ENCODE measurements at places on chromosomes 6 and 20. TPM values are rescaled to one million over a fixed set of nuclear protein-coding genes. Genes with fewer than 3 reads are reported as not detected.

Gene GABRR2
- 1.1 TPM for total RNA-seq

Gene SNAP25
- total RNA-seq: 8.6 TPM

Gene ADISSP
- 10.0 TPM for total RNA-seq

Gene VWA7
- 0.42 TPM for total RNA-seq

Gene NDUFAF4
- 31.4 TPM for total RNA-seq

Gene FAM217A
- not detected for total RNA-seq

Gene GZF1
- 14.1 TPM for total RNA-seq

Gene THBD
- 11.1 TPM for total RNA-seq

Gene SLA2
- total RNA-seq: 0.11 TPM

Gene C2
- total RNA-seq: 4.0 TPM

Gene PRPH2
- 5.1 TPM for total RNA-seq

Gene C20orf141
- total RNA-seq: not detected

Gene MAK
- total RNA-seq: 0.05 TPM

Gene BMP5
- 78.7 TPM for total RNA-seq

Gene NT5DC1
- total RNA-seq: 14.3 TPM

Gene SAMD5
- total RNA-seq: 45.9 TPM

Gene HTR1E
- 0.26 TPM for total RNA-seq

Gene ABCF1
- total RNA-seq: 16.0 TPM

Gene SAMD3
- 6.3 TPM for total RNA-seq

Data from urinary bladder (tissue), 4 donors.